ENCODE measurements at places on chromosomes 6 and 20.

- DNase-seq, result no peak
These were observed 5.5 kb downstream of the ROMO1 start for GRCh38 chr20:35704514-35705261.

DNA sequence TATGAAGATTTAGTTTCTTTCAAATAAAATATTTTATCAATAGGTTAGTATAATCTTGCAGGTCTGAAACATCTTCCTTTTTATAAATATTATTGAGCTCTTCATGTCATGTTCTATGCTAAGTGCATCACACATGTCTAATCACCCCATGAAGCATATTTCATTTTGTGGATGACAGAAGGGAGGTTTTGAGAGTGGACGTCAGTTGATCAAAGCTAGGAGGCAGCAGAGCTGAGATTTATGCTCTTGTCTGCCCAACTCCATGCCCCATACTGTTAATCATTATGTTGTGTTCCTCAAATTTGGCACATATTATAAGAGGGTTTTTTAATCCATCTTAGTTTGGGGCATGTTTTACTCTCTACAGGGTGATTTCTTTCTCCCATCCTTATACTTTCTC is 22.7 kb downstream of the DSE start:
- peak; percentile 63 for DNase-seq

DNA sequence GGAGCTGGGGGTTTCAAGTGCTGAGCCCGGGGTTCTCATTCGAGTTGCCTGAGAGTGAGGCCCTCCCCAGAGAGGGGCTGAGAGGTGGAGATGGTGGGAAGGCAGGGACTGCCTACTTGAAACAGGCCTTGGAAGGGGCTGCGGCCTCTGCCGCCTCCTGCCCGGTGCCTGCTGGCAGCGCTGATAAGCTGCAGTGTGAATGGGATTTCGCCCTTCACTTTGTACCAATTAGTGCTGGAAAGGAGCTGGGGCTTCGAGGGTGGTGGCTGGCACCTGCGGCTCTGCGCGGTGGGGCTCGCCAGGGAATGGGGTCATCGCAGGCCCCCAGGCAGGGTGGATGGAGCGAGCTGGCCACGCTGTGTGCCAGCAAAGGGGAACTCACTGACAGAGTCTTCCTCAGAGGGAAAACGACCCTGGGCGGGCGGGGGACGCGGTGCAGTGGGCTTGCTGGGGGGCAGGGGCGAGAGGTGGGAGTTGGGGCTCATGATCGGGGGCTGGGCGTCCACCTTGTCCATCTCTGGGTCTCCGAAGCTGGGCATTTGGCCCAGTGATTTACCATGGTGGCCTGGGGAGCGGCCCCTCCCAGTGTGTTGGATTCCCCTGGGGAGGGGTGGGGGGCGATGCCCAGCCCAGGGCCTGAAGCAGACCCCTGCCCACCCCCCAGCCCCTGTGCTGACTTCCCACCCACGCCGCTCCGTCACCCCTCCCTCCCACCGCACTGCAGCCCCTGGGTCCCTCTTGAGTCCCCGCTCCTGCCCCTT is 22.9 kb downstream of the COL20A1 start:
- no peak for DNase-seq

GRCh38 chr6:99602520-99603420 is 3.9 kb upstream of the PRDM13 start:
- no peak for DNase-seq

- no peak for DNase-seq
These were observed 147.4 kb upstream of the HTR1E start for GRCh38 chr6:86789779-86790411.

DNA sequence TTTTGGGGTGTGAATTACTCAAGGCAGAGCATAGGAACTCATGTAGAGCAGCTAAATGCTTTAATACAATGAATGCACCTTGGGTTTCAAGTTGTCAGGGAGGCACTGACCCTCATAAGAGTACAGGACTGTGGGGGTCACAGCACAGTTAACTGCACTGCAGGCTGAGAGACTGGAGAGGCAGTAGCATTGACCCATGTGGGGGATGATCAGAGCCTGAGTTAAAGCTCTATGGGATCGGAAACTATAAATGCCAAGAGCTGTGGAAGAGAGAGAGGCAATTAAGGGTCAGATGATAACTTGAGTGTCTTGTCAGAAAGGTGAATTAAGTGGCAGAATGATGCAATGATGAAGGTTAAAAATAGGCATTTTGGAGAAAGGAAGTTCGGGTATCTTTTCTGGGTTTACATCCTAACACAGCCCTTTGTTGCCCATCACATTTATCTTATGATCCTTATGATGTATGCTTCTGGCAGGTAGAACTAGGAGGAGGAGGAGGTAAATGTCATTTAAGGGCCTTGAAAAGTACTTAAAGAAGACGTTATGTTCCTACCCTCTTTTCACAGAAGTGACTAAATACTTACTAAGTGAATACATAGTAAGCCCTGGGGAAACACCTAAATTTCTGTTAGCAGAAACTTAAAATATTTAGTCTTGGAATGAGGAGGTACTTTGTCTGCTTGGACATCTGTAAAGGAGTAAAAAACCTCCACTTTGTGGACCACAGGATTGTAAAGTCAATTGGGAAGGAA is 24.2 kb downstream of the LRRC1 start:
- DNase-seq, result no peak

DNA sequence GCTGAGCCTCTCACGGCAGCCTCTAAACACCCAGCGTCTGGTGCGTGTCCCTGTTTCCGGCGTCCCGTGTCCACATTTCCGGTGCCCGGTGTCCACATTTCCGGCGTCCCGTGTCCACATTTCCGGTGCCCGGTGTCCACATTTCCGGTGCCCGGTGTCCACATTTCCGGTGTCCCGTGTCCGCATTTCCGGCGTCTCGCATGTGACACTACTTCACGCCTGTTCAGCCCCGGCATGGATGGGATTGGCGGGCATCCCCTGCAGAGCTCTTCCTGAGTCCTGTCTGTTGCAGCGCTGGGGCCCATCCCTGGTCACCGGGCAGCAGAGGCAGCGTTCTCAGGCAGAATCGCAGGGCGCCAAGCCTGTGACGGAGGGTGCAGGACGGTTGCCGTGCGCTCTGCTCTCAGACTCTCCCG is 3.2 kb downstream of the FRMD1 start:
- no peak for DNase-seq

- no peak for DNase-seq
These were observed 60.8 kb upstream of the EDN1 start for GRCh38 chr6:12229332-12229731.

DNA sequence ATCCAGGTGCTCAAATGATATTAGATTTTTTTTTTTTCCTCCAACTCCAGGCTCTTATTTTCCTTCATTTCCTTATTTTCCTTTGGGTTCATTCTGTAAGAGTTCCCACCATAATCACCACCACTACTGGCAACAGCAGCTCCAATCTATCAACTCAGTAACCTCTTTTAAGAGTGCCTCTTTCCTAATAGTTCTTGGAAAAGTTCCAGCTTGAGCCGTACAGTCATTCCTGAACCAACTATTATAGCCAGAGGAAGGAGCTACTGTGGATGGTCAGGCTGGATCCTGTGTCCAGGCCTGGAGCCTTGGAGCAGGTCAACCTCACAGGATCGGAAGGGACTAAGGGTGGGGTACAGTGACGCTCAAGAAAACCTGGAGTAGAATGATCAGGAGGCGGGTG is 4.2 kb upstream of the ANGPT4 start:
- no peak for DNase-seq

GRCh38 chr6:106553440-106553839 is 75.9 kb downstream of the RTN4IP1 start:
- DNase-seq, result no peak

- no peak for DNase-seq
These were observed 609 bp downstream of the MYL9 start for GRCh38 chr20:36541768-36542488.

GRCh38 chr20:33674294-33675135 is at the start of gene NECAB3:
Gene NECAB3 (minus strand): TSS chr20:33674428. CDS start chr20:33674352, 76 bp downstream.
- peak; percentile 93 for DNase-seq

DNA sequence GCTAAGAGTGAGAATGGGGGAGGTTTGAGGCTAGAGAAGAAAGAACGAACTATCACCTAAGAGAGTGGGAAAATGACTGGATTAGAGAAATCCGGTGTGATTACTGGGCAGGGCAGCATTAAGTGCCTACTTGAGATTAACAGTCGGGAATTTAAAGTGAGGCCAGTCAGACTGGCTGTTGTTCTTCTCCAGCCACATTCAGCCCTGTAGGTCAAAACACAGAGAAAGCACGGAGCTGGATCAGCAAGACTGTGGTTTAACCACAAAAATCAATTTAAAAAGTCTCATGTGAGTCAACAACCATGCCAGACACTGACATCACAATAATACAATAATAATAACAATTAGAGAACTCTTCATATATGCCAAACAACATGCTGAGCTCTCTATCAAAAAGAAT is 301.9 kb upstream of the SGK1 start:
- no peak for DNase-seq

GRCh38 chr6:140064366-140064765 is 689.9 kb upstream of the CITED2 start:
- DNase-seq, result no peak

GRCh38 chr20:51315390-51315789 is 227.1 kb downstream of the NFATC2 start:
- no peak for DNase-seq

- peak; percentile 76 for DNase-seq
These were observed 545 bp upstream of the ASCC3 start for GRCh38 chr6:100881707-100882040.

DNA sequence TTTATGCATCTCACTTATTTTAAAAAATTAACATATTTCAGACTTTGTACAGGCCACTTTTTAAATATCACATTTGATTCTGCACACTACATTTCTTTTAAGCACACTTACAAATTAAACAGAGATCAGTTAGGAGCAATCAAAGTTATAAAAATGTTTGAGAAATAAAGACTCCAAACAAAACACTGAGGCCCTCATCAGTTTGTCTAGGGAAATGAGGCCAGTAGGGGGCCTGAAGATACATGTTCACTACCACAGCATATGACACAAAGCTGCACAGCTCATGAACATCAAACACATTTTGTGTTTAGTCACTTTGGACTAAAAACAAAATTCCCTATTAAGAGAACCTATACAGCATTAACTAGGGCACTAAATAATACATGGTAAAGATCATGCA is 180.5 kb downstream of the PDE7B start:
- DNase-seq, result peak; percentile 65

DNA sequence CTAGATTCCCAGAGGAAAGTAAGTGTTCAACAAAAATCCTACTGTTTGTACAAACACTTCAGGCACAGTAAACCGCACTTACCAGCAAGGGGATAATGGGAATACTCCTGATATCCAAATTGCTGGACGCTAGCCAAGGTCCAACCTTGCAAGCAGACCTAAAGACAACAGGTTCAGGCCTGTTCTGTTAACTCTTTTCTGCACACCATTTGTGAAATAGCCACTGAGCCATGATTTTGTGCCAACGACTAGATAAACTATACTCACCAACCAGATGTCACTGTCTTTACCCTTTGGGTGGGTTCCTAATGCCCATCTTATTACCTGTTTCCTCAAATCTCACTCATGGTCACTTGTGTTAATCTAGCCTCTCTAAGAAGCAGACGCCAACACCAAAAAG is 43.5 kb downstream of the GOPC start:
- peak; percentile 19 for DNase-seq

GRCh38 chr6:134525190-134525868 is 207.4 kb upstream of the SGK1 start:
- no peak for DNase-seq

DNA sequence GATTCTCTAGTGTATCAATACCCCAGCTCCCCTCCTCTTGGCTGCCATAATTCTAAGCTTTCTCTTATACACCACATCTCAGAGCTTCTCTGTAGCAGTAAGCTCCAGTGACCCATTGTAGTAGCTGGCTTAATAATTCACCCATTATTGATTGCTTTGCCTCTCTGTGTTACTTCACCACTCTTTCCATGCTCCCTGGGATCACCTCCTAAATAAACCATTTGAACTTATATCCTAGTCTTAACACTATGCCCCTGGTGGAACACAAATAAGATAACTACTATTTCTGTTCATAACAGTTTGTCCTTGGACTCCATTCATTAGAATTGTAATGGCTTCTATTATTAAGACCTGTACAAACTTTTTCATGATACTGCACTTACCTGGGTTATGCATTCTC is 758.9 kb downstream of the KIF16B start:
- no peak for DNase-seq

GRCh38 chr6:100035873-100036653 is 42.0 kb upstream of the MCHR2 start:
- no peak for DNase-seq

DNA sequence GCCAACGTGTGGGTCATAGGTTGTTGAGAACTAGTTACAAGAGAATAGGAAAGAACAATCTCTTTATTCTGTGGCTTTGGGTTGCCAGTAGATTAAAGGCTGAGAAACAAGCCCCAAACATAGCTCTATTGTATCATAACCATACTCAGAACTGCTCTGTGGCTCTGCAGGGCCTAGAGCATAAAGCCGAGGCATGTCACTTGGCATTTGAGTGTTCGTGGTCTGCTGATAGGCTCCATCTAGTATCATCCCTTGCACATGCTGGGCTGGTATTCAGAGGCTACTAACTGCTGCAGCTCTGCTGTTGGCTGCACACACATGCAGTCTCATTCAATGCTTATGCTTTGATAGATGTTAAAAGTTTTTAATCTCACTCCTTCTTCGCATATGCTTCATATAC is 157.9 kb downstream of the OGFRL1 start:
- no peak for DNase-seq

GRCh38 chr20:5686384-5687105 is 63.7 kb upstream of the SHLD1 start:
- no peak for DNase-seq
